Stimulated activated CD8-positive, alpha-beta memory T cell treated with anti-CD3 and anti-CD28 coated beads, Interleukin-12 subunit alpha, Interleukin-12 subunit beta, amount 100 ng/mL, for 4 hours (primary cell): ENCODE measurements at places on chromosomes 13 and 19.

- DNase-seq = no peak
Observed at GRCh38 chr19:39677961-39678889, 22.5 kb downstream of the LGALS16 start.

DNA sequence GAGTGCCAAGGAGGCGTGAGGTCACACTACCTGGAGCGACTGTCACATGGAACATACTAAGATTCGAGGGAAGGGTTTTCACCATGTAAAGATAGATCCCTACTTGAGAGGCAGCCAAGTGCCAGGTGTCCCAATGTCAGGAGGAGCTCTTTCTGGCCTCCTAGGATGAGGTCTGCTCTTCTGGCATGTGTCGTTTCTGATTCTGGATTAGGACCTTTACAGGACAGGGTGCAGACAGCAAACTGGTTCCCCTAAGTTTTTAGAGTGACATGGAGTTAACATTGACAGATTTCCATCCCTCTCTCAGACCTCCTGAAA, 75.3 kb downstream of the ZNF536 start:
- DNase-seq = no peak

DNA sequence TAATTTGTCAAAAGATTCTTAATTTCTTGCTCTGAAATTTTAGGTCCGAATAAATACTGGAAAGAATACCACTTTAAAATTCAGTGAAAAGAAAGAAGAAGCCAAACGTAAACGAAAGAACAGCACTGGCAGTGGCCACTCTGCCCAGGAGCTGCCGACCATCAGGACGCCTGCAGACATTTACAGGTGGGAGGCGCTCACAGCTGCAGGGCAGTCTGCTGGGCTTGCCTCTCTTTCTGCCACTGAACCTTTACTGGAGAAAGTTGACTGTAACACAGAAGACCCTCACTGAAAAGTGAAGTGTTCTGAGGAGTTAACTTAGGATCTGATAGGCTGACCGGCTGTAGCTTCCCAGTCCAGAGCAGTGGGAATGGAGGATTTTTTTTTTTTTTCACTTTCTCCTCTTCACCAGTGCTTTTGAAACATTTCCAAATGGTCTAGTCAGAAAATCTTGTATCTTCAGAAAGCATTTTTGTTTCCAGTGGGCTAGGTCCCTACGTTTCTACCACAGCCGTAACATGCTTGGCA, 69.1 kb downstream of the URI1 start:
- no peak for DNase-seq

DNA sequence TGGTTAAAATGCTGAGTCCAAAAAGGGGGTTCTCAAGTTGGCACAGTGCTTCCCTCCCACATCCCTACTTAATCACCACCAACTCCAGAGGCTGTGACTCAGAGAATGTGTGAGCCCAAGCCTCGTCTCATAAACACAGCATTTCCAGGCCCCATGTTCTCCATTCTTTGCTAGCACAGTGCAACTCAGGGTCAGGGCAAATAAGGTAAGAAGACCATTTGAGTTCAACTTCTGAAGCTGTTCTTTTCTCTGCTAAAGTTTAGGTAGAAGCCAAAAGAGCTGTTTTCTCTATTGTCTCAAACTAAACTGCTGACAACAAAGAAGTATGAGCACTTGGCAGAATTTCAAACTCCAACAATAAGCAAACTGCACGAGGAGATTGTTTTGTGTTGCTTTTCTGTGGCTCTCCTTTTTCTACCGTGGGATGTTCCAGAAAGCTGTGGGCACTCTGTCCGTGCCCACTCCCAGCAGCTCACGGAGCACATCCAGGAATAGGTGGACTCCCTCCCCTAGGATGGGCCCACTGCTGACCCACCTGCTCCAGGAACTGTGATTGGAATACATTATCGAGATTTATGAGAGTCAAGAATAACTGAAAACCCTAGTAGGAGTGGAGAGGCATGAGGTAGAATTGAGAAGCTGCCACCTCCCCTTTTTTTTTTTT, 494.3 kb downstream of the COG6 start:
- DNase-seq = no peak

DNA sequence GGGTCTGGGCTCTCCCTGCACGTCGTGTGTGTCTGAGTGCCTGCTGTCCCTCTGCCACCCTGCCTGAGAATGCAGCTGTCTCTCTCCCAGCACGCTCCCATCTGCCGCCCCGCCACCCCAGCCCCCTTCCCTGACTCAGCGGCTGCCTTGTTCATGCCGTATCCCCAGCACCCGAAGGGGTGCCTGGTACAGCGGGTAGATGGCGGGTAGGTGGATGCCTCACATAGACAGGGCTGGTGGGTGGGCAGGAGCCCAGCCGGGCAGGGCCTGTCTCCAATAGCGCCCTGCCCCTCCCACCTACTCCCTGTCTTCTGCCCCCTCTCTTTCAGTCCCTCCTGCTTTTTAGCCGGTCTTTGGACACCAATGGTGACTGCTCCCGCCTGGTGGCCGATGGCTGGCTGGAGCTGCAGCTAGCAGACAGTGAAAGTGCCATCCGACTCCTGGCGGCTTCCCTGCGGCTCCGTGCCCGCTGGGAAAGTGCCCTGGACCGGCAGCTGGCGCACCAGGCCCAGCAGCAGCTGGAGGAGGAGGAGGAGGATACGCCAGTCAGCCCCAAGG, 30.3 kb downstream of the DHX34 start:
- DNase-seq = no peak

DNA sequence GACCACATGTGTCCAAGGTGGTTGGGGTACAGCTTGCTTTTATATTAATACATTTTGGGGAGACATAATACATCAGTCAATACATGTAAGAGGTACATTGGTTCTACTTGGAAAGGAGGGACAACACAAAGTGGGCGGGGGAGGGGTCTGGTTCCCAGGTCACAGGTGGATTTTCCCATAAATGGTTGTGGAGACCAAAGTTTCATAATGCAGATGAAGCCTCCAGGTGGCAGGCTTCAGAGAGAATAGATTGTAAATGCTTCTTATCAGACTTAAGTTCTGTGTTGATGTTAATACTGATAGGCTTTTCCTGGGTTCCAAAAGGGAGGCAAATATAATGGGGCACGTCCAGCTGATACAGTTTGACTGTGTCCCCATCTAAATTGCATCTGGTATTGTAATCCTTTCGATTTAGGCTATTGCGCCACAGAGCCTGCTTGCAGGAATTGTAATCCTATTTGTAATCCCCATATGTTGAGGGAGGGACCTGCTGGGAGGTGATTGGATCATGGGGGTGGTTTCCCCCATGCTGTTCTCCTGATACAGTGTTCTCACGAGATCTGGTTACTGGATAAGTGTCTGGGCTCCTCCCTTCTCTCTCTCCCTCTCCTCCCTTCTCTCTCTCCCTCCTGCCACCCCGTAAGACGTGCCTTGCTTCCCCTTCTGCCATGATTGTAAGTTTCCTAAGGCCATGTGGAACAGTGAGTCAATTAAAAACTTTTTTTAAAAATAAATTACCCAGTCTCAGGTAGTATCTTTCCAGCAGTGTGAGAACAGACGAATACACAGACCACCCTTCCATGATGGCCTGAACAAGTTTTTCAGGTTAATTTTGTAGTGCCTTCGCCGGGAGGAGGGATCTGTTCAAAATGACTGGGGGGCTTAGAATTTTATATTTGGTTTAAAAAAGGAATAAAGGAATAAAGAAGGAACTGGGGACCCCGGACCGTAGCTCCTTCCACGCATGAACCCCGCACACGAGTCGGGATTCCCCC, 44.9 kb downstream of the ZNF823 start:
- no peak for DNase-seq

GRCh38 chr19:57642396-57643046, 9.6 kb downstream of the ZNF211 start:
- DNase-seq = no peak

- DNase-seq = no peak
Observed at GRCh38 chr19:19039901-19040300, 6.5 kb downstream of the ARMC6 start.

DNA sequence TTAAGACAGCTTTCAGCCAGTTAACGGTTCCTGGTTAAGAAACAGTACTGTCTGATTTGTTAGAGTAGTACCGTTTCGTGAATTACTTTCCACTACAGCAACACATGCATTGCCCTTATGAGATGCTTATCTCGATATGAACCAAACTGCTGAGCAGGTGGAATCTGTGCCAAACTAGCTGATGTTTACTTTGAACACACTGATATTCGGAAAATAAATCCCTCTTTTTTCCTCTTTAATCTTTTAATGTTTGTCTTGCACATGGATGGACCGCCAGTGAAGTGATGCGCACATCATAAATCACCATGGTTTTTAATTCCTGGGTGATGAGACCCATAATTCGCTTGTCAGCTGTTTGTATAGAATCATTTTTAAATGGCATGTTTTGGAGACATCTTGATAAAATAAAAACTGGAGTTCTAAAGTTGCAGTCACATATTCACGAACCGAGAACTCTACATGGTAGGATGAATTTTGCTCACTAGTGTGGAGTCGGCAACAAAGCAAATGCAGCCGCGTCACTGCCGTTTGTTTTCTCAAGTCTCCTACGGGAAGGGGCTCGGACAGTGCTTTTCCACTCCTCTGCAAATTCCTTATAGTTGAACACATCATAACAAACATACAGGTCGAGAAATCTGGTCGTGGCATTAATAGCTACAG, 1.1 kb downstream of the GJA3 start:
- no peak for DNase-seq

GRCh38 chr19:45161738-45162607, 1.2 kb upstream of the NKPD1 start:
- no peak for DNase-seq

DNA sequence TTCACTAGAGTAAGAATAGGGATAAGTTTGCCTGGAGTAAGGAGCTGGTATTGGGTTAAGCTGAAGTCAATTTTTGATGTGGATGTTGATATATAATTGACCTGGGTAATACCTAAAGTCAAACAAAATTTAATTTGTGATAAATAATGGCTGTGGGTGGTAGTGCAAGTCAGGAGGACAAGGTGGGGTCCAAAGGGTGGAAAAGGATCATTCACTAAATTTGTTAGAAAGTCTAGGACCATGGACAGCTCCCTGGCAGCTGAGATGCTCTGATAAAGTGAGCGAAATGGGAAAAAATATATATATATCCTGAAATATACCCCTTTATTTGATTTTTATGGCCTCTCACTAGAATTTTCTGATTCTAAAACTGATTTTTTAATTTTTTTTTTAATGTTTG, 463.5 kb downstream of the GPC6 start:
- no peak for DNase-seq

DNA sequence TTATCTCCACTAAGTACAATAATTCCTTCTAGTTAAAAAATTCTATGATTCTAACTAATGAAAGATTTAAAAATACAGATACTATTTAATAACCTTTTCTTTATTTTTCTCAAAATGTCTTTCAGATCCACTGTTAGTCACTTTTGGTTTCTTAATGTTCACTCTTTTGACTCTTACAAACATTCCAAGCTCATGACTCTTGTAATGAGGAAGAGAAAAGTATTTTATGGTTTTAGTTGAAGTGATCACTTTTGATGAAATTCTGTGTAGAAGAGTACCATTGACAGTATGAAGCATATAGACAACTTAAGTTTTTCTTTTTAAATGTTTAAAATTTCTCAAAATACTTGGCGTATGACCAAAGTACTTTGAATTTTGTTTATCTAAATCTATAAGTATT, 27.8 kb downstream of the COG3 start:
- DNase-seq = no peak

DNA sequence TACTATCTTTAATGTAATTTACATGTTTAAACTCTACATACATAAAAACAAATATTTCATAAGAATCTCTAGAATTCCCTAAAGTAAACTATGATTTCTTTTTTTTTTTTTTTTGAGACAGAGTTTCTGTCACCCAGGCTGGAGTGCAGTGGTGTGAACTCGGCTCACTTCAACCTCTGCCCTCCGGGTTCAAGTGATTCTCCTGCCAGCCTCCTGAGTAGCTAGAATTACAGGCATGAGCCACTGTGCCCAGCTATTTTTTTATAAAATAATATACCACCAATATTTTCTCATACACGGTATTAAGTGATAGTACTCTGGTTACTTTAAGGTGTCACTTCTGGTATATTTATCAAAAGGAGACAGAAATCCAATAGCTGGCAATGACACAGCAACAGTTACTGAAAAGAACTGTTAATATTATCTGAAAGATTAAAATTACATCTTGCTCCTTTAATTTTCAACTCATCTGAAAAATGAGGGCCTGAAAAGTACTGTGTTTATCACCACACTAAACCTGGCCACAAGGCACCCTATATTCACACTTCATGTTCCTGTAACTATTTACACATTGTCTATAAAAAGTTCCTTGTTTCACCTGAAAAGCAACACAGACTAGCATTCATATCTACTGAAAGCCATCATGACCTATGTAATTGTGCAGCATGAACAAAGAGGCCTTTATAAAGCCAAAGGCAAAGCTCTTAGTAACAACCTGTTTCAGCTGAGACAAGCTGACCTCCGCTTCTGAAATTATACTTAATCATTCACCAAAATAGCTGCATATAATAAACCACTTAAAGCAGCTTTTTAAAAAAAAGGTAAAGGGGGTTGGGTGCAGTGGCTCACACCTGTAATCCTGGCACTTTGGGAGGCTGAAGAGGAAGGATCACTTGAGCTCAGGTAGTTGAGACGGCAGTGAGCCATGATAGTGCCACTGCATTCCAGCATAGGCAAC, 106.1 kb downstream of the SLC25A15 start:
- DNase-seq = no peak

DNA sequence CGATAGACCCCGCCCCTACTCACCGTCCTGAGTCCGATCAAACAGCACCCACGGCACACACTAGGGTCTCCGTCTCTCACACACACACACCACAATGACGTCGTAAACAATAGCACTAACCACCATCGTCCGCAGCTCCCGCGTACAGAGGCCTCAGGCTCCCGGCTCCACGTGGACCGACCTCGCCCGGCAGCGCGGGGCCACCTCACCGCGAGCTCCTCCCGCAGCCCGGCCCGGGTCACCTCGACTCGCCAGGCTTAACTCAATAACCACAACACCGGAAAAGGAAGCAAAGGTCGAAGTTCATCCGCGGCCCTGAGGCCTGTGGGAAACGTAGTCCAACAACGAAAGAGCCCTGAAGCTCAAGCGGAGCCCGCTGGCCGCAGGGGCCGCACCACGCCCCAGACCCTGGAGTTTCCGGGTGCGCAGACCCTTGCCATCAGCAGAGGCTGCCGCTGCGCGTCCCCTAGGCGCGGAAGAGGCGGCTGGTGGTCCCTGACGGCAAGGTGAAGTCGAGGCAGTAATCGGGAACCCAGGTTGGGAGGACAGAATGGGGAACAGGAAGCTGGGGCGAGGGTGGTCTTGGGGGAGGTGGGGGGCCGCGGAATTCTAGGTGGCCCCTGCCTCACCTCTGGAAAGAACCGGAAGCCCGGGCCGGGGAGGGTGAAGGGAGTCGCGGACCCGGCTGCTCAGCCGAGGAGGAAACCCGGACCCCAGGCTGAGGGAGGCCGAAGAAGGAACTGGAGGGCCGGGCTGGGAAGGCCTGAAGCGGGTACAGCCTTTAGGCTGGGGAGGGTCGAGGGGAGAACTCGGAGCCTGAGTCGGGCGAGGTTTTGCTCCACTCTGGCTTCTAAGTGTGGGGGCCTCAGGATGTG, at the start of gene ZNF529:
Gene ZNF529 (minus strand): TSS at position 273 of the 875 bp plus-strand sequence. CDS start 946 bp downstream, outside the sequence.
- DNase-seq = peak; percentile 77

- DNase-seq = no peak
Observed at GRCh38 chr13:43766725-43767124, 20.0 kb downstream of the ENOX1 start.
